Inflammatory macrophage treated with lipopolysaccharide for 4 hours (primary cell): ENCODE measurements at places on chromosomes 12 and 14.

DNA sequence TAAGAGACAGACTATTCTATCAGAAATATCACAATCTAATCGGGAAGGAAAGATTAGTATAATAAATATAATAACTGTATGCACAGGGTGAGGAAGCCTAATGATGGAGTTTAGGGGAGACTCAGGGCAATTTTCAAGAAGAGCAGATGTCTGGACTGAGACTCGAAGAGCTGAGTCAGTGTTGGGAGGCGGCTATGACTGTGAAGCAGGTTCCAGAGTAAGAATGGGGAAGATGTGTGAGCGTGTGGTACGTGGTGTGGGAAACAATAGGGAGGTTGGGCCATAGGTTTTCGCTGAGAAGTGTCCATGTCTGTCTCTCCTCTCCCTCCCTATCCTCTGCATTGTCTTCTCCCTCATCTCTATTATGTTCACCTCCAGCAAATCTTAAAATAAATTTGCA, 85.6 kb downstream of the LMO3 start:
- no peak for DNase-seq

DNA sequence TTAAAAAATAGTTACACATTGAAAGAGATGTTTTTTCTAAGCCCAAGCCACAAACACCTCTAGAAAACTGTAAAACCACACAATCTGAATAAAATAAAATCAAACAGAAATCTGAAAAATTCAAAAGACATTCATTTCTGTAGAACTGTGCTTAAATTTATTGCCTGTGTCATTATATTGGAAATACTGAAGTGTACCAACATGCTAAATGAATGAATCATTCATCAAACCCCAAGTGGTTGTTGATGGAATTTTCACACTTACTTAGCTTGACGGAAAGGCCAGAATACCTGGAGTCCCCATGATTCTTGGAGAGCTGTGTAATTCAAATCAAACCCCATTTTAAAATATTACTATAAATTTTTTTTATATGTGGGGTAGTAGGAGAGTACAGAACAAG, 2.7 kb downstream of the KITLG start:
- peak; percentile 18 for DNase-seq

GRCh38 chr12:14190694-14191093, 174.8 kb upstream of the ATF7IP start:
- no peak for DNase-seq

GRCh38 chr14:68791078-68791901, 1.6 kb downstream of the ZFP36L1 start:
- no peak for DNase-seq

DNA sequence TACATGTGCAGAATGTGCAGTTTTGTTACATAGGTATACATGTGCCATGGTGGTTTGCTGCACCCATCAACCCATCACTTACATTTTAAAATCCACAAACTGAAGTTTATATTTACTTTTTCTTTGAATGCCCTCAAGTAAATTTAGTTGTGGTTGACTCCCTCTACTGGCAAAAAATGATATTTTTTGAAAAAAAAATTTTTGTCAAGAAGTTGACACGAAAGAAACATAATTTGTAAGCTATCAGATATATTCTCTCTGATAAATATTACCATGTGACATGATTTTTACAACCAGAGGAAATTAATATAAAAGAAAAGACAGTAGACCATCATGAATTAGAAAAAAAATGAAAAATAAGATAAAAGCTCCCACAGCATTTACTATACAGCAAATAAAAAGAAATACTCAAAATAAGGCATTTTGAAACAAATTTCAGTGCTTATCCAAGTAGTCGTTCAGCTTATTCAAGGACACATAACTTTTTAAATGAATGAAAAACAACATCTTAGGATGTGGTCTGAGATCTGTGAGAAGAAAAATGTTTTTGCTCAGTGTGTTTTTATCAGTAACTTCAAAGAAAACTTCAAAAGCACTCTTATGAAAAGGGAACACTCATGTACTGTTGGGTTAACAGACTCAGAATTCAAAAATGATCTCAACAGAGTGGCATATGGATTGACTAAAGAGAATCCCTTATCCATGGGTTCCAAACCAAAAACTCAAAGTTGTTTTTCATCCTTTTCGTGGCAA, 30.0 kb upstream of the GRIP1 start:
- DNase-seq, result peak; percentile 30

DNA sequence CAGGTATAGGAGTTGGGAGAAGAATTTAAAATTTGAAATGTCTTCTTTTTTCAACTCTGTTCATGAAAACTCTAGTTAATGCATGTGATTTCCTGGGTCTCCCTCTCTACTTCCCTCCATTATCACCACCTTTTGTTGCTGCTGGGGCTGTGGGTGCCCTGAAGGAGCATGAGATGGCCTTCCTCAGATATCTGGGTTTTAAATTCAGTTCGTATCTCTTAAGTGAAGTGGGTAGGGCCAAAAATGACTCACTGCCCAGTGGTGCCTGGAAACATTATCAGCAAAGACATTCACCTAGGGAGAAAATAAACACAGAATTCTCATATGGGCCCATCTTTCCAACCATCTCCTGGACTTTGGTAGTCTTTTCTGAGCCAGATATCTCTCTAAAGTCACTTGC, 234.9 kb upstream of the PLEKHG7 start:
- DNase-seq, result no peak

DNA sequence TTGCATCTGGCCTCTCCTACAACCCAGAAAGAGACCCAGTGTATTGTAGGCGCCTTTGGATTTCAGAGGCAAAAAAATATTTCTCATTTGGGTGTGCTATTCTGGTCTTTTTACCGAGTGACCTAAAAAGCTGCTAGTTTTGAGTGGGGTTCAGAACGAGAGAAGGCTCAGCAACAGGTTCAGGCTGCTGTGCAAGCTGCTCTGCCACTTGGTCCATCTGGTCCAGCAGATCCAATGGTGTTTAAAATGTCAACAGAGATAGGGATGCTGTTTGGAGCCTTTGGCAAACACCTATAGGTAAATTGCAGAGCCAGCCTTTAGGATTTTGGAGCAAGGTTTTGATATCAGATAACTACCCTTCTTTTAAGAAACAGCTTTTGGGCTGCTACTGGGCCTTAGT, 25.3 kb upstream of the DYRK2 start:
- no peak for DNase-seq

DNA sequence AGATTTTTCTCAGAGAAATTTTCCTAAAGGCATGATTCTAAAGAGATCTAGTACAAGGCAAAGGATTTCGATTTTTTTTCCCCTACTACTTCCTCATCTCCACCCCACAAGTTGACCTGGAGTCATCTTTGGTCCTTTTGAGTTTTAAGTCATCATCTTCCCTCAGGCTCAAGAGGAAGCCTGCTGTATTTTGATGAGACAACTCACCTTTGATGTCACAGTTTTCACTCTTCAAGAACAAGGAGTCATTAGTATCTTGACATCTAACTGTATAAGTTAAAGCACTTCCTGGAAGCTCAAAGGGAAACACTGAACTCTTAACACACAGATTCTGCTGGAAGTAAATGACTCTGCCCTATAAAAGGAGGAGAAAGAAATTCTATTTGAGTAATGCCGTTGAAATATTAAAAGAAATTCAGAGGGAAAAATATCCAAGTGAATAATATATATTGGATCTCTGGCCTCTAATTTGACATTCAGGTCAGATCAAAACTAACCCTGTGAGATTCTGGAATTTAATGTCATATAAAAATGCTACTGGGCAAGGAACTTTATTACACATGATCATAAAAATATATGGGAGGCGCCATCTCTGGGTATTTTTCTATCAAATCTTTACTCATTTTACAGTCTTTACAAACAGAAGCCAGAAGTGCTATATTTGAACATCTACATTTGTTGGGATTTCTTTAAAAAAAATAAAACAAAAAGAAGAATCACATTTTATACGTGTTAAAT, 435.0 kb downstream of the NRXN3 start:
- DNase-seq, result no peak

- DNase-seq, result no peak
Measured at GRCh38 chr12:132311201-132311915, 18.0 kb downstream of the GALNT9 start.

- no peak for DNase-seq
Measured at GRCh38 chr14:100230361-100230760, 8.6 kb upstream of the YY1 start.

DNA sequence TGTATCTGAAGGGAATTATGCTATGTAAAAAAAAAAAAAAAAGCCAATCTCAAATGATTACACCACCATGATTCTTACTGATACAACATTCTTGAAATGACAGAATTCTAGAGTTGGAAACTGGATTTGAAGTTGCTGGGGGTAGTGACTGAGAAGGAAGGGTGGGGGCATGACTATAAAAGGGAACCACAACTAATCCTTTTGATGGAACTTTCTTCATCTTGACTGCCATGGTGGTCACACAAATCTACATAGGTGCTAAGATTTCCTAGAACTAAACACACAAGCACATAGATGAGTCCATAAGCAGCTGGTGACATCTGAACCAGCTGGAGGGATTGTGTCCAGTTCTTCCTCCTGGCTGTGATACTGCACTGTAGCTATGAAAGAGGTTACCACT, 51.4 kb downstream of the CLMN start:
- DNase-seq, result no peak

DNA sequence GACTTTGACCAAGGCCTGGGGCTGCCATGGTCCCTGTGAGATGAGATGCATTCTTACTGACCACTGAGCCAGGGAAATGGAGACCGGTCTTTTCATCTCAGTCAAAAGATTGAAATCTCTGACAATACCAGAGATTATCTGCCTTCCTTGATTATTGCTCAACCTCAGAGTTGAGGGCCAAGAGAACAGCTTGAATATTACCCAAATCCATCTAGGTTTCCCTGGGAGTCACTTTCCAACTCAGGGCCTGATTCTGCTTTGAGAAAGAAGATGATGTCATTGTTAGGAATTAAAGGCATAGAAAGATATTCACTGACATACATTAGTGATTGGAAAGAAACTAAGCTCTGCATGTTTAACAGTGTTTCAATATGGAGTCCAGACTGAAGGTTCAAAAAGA, 515.9 kb upstream of the TBX3 start:
- DNase-seq, result no peak

GRCh38 chr12:12133785-12134184, 63.0 kb downstream of the BCL2L14 start:
- no peak for DNase-seq

DNA sequence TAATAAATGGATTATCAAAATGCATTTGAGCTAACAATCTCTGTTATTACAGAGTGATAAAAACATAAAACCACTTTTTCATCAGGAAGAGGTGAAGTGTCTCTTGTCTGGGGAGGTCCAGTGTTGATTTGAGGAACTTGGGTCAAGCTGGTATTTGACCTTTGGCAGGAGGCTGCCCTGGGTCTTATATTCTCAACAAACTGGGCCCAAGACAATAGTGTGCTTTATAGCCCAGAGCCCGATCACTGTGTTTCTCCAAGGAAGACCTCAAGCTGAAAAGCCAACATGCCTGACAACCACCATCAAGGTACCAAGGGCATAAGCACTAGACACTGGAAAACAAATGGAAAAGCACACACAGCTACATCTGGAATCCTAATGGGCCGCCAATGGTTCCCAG, 137.0 kb downstream of the SLC25A21 start:
- DNase-seq, result no peak

- DNase-seq, result no peak
Measured at GRCh38 chr14:94046696-94047250, 20.6 kb downstream of the OTUB2 start.

- DNase-seq, result no peak
Measured at GRCh38 chr12:62543741-62544140, 77.1 kb downstream of the MON2 start.

DNA sequence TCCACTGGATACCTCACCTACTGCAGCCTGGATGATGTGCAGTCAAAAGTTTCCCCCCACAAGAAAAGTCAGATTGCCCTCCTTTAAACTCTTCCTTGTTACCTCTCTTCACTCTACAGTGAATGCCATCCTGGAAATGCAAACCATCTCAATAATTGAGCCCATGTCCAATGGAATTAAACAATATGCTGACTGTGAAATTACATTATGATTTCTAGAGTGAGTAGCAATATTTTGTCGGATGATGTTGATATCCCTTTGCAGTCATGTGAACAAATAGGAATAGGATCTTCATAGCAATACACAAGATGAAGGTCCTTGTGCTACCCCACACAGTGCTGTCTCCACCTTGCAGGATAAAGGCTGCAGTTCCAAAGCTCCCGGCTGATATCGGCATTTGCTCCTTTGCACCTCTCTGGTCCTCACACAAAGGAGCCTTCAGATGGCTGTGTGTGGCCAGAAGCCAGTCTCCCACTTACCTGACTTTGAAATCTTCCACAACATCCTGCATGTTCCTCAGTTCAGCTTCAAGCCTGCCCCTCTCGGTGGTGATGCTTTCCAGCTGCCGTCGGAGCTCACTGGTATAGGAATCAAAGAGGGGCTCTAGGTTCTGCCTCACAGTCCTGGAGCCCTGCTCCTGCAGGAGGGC, 1.5 kb downstream of the KRT75 start:
- no peak for DNase-seq

DNA sequence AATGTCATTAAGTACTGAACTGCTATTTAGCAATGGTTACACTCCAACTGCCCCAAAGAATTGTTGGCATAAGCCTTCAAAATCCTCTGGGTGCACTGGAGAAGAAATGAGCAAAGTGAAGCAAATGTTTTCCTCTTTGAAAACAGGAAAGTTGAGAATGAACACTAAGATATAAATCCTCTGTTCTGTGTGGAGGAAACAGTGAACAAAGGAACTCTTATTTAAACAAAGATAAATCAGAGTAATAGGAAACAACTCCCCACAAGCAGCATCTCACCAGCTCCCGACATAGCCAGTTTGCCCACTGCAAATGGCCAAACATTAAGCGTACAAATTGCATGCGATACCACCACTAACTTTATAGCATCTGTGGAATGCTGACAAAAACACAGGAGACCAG, 54.0 kb downstream of the BCAT1 start:
- DNase-seq, result no peak

DNA sequence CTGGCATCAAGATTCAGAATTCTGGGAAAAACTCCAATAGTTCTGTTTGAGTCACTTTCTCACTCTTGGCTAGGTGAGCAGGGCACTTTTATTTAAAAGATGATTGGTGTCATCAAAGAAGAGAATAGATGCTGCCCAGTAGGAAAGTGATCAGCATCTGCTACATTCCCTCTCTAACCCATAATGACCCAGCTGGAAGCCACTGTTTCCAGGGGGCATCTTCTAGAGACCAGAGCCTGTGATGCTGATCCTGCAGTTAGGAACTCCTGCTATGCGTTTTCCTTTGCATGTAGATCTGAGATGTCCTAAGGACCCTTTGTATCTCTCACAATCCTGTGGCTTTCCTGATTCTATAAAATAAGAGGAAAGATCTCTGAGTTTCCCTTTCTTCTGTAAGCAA, 79.9 kb upstream of the TMTC1 start:
- DNase-seq, result no peak

- DNase-seq, result no peak
Measured at GRCh38 chr14:91412939-91413338, 4.7 kb downstream of the CCDC88C start.

- no peak for DNase-seq
Measured at GRCh38 chr12:44526655-44527182, 349.4 kb downstream of the NELL2 start.

DNA sequence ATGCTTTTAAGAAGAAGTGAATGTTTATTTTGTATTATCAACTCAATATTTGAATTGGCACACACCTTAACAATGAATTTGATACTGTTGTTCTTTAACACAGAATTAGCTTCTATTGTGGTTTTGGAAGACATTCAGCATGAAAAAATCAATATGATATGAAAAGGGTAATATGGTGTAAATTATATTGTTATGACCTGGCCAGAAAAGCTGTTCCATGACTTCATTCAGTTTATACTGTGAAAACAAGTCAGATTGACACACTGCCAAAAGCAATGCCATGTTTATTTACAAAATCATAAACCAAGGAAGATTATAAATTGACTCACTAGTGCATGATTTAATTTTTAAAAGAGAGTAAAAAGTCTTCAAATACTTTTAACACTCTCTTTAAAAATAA, 851.4 kb upstream of the SEL1L start:
- no peak for DNase-seq
